Stimulated activated CD8-positive, alpha-beta memory T cell treated with anti-CD3 and anti-CD28 coated beads, Interleukin-7, amount 100 ng/mL, for 1 hour (primary cell): ENCODE measurements at places on chromosomes 5 and 9.

- no peak for DNase-seq
Measured at GRCh38 chr9:137052998-137053943, 590 bp downstream of the ENTPD2 start.

DNA sequence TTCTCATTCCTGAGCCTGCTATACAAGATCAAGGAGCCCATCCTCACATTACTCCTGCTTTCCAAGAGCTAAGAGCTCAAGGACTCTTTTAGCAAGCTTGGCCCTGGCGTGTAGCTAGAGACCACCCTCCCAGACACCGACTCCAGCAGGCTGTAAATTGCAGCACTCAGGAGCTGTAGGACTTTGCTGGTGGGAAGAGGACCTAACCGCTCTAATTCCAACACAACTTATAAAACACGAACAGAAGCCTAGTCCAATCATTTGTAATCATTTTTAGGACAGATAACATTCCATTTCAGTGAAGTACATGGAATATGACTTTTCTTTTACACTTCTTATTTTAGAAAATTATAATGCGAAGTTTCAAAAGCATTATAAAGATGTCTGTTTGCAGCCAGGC is 219.9 kb downstream of the NXNL2 start:
- DNase-seq, result no peak

- no peak for DNase-seq
Measured at GRCh38 chr5:13990896-13991295, 46.4 kb upstream of the DNAH5 start.

DNA sequence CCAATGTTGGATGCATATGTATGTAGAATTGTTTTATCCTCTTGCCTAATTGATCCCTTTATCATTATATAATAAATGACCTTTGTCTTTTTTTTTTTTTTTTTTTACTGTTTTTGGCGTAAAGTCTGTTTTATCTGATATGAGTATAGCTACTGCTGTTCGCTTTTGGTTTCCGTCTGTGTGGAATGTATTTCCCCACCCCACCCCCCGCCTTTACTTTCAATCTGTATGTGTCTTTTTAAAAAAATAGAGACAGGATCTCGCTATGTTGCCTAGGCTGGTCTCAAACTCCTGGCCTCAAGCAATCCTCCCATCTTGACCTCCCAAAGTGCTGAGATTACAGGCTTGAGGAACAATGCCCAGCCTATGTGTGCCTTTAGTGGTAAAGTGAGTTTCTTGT is 11.3 kb downstream of the AHRR start:
- DNase-seq, result no peak
